ENCODE measurements at places on chromosomes 1 and 21.

GRCh38 chr1:47661040-47661439 lies 223.2 kb downstream of the FOXD2 start:
- DNase-seq, result no peak

DNA sequence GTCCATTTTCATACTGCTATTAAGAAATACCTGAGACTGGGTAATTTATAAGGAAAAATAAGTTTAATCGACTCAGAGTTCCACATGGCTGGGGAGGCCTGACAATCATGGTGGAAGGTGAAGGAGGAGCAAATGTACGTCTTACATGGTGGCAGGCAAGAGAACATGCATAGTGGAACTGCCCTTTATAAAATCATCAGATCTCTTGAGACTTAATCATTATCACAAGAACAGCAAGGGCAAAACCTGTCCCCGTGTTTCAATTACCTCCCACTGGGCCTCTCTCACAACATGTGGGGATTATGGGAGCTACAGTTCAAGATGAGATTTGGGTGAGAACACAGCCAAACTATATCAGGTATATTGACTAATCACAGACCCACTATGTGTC lies 370.2 kb upstream of the USP24 start:
- DNase-seq, result no peak

DNA sequence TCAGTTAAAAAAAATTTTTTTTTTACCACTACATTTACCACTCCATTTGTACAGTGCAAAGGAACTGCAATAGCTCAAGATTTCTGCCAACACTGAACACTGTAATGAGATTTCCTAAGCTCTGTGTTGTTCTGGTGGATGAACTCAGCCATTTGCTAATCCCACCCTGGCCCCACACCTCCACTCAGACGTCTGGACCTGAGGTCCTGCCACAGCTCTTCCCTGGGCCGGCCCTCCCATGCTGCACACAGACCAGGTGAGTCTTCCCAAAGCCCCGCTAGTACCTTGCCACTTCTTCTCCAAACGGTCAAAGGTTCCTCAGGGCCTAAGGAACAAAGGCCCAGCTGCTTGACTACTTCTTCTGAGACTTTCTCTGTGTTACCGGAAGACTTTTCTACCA lies 56.4 kb downstream of the SLC45A1 start:
- DNase-seq, result no peak

DNA sequence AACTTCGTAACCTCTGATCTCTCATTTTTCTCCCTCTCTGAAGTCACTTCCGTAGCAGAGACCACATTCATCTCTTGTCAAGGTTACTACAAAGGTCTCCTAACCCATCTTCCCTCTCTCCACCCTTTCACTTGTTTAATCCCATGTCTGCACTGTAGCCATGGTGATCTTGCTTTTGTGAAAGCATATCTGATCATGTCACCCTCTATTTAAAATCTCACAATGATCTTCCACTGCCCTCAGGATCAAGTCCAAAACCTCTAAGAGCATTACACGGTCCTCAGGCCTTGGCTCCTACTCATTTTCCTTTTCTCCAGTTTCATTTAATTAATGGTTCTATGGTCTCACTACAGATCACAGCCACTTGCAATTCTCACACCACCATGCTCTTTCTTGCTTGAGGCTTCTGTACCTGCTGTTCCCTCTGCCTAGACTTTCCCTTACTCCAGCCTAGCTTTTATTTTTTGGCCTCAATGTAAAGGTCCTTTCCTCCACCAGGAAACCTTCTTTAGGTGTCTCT lies 12.1 kb downstream of the ARHGEF11 start:
- DNase-seq, result no peak

DNA sequence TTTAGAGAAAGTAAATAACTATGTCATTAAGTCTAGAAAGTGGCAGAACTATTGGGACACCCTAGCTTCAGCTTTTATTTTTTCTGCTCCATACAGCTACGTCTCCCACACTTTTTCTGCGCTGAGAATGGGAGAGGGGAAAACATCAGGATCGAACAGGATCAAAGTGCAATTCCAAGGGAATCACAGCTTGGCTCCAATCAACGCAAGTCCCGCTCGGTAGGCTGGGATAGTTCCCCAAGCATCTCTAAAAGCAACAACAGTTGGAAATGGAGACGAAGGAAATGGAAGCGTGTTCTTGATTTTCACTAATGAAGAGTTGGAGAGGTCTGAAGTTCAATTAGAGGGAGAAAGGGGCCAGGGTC lies 536 bp downstream of the HMGCL start:
- no peak for DNase-seq

GRCh38 chr1:9688599-9688998 lies 37.1 kb downstream of the PIK3CD start:
- no peak for DNase-seq

DNA sequence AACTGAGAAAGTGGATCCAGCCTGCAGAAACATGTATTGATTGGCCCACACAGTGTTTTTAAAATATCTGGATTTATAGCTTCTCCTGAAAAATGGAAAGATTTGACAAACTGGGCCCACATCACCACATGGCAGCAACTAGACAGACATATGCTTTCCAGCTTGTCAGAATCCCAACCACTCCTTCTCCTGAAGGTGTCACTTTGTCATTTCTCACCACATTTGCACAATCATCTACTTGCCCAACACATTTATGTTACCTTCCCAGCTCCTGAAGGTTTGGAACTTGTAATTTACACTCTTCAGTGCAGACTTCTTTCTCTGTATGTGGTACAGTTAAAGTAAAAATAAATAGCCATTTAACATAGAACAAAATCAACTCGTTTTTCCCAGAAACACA lies 126.1 kb upstream of the KIAA1614 start:
- no peak for DNase-seq

GRCh38 chr1:162310337-162310736 lies 66.3 kb downstream of the SPATA46 start:
- no peak for DNase-seq

DNA sequence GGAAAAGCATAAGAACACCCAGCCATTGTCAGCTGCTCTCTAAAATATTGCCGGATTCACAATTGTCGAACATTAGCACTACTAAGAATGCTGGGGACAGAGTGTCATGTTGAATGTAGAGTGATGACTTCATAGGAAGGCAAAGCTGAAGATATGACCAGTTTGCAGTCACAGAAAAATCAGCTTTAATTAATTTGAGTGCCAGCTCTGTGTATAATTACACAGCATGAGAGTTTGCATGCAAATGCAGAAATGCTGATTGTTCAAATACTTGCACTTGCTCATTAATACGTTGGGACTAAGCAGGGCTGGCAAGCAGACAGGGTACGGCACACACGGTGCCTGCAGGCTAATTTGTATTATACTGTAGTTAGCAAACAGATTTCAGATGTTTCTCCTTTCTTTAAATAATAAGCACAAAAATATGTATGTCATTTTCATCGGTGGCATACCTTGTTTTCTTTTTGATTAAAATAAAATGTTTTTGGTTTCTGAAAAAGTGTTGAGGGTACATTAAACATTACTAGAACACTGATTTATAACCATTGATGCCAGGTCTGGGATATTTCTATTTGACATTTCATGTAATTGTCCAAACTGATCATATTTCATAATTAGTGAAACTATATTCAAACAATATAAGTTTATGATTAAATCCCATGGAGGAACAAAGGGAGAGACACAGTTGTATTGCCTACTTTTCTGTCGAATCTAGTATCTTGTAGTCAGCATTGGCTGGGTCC lies 99.8 kb upstream of the ADGRL2 start:
- DNase-seq, result no peak

- no peak for DNase-seq
Observed at GRCh38 chr1:181926697-181927096, 134.8 kb downstream of the ZNF648 start.

- DNase-seq, result no peak
Observed at GRCh38 chr1:93904228-93904627, 5.0 kb downstream of the GCLM start.

DNA sequence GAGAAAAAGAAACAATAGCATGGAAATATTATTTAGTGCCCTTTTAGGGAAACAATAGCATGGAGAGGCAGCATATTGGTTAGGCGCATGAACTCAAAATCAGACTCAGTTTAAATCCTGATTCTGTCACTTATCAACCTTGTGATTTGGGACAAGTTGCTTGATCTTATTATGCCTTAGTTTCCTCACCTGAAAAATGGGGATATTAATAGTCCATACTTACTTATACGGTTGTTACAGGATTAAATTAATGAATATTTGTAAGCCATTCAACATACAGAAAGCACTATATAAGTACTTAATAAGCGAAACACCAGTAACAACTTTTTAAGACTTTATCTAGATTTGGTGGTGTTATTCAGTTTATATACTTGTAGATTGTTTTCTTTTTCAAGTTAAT lies 1.2 kb downstream of the TSEN15 start:
- DNase-seq, result no peak

DNA sequence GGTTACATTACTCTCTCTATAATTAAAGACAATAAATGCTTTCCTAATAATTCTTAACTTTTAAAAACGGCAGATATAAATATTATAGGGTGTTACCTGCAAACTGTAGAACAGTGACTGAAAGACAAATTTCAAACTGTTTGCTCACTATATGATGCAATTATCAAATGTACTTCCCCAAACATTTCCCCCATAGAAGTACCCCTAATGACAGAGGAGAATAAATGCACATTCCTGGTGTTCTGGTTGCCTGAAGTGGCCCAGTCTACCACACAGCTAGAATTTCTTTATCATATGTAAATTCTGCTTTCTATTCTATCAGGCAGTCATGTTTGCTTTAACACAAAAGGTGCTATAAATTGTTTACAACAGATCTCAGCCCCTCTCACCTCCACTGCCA lies 70.4 kb downstream of the VAV3 start:
- DNase-seq, result no peak

- DNase-seq, result no peak
Observed at GRCh38 chr1:242546849-242547729, 22.6 kb upstream of the PLD5 start.

- DNase-seq, result no peak
Observed at GRCh38 chr1:205800427-205800826, 12.6 kb downstream of the SLC41A1 start.

- DNase-seq, result no peak
Observed at GRCh38 chr1:2413495-2414296, 1.3 kb upstream of the PEX10 start.

GRCh38 chr1:88016947-88017346 lies 667.1 kb upstream of the PKN2 start:
- no peak for DNase-seq

- DNase-seq, result no peak
Observed at GRCh38 chr1:62037274-62037673, 157.4 kb upstream of the L1TD1 start.

DNA sequence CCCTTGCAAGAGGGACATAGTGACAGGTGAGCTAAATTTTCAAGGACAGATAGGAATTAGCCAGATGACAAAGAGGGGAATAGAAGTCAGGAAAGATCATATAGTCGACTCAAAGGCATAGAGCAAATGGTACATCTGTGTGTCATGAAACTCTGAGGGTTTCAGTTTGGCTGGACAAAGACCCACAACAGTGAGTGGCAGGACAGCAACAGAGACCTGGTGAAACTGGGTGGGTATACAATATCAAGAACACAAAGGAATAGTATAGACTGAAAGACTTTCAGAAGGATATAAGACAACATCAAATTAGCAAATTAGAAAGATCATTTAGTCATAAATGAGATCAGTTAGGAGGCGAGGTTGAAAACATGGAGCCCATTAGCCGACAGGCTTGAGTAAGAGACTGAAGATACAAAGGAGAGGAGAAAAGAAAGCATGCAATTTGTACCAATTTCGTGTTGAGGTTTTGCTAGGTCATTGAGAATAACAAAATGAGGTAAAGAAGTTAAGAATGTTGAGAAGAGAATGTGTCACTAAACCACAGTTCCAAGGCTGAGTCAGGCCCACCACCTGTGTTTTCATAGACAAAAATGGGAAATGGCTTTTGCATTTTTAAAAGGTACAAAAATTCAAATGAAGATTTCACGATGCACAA lies 213.8 kb downstream of the HHIPL2 start:
- no peak for DNase-seq

- peak; percentile 84 for DNase-seq
Observed at GRCh38 chr1:43974443-43975248, at the start of gene ATP6V0B. Gene ATP6V0B (plus strand): TSS chr1:43974960. CDS start chr1:43975041, 81 bp downstream.

GRCh38 chr1:69263921-69264391 lies 303.8 kb upstream of the LRRC7 start:
- no peak for DNase-seq

GRCh38 chr1:203307641-203308126 lies 2.4 kb downstream of the BTG2 start:
- DNase-seq, result no peak

DNA sequence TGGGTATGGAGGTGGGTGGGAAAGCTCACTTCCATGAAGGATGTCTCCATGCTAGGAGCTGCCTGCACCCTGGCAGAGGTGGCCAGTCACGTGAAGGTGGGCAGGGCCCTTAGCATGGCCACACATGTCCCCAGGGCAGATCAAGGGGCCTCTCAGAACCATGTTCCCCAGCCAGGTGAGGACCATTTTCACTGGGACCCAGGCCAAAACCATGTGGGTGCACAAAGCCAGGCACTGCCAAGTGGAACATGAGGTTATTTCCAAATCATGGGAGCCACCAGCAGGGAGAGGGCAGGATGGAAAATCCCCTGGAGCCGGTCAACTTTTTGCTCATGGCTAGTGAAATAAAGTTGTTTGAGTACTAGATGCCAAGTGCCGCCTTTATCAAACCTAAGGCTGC lies 9.7 kb downstream of the ZNF692 start:
- DNase-seq, result no peak

DNA sequence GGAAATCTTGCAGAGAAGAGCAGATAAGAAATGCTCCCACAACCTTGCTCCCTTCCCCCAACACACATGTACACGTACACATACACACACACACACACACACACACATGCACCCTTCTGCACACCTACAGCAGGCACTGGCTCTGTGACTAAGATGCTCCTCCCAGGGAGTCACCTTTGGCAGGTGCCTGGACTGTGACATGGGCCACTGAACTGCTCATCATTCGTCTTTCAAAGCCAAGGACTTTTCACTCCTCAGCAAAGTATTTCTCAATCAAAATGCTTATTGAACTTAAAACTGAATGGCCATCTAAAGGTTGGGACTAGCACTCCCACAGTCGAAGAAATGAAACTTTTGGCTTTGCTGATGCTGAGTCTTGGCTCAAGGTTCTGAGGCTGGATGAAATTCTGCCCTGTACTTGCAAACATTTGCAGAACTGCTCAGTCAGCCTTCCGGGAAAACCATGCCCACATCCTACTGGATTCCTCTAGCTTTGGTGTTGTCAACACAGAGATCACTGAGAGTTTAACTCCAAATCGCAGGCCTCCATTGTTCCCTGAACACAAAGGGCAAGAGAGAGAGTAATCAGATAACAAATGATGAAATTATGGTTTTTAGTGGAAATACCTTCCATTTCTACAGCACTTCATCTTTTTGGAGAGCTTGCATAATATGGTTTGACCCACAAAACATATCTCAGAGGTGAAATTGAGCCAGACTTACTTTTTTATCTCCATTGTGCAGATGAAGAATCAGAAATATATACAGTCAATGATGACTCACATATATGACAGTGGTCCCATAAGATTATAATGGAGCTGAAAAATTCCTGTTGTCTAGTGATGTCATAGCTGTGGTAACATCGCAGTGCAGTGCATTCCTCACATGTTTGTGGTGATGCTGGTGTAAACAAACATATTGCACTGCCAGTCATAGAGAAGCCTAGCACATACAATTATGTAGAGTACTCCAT lies 72.4 kb upstream of the BCAR3 start:
- DNase-seq, result no peak

- no peak for DNase-seq
Observed at GRCh38 chr21:19510653-19511052, 1107.1 kb upstream of the TMPRSS15 start.
